Neural progenitor cell (in vitro differentiated cells): ENCODE measurements at places on chromosomes 6 and 20.

- no peak for DNase-seq
These were observed 58.3 kb downstream of the IPCEF1 start for GRCh38 chr6:154298297-154298696.

DNA sequence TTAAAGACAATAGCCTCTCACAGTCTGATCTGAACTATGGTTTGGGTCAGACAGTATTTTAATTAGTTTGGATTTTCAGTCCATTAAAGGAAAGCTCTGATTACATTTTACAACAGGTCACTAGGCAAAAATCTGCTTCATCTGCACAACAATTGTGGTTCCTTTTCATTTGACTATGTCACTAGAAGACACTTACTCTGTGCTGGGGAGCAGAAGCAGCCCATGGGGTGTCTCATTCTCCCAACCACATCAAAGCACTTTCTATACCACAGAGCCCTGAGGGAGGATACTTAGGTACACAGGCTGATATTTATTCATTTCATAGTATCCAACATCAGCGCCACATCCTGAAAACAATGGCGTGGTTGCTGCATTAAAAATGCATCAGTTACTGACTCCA lies 36.6 kb upstream of the HDAC2 start:
- no peak for DNase-seq

DNA sequence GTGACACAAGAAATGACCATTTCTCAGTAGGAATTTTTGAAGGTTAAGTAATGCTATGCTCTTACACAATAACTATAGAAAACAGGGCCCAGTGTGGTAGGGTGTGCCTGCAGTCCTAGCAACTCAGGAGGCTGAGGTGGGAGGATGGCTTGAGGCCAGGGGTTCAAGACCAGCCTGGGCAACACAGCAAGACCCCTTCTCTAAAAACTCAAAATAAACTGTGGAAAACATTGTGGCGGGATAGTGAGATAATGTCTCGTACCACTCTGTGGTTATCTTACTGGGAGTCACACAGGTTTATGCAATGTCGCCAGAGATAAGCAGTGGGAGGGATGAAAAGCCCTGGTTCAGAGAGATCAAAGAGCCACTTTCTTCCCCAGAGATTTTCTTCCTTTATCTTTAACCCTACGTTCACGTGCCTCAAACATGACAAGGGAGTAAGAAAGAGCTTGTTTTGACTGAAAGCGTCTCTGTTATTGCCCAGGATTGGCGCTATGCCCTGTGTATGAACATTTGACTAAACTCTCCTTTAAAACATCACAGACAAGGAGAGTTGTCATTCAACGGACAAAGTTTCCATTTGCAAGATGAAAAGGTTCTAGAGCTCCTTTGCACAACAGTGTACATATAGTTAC lies 13.9 kb downstream of the GCM1 start:
- no peak for DNase-seq

- DNase-seq = no peak
These were observed 506.2 kb upstream of the SLC35B3 start for GRCh38 chr6:8941577-8941976.

DNA sequence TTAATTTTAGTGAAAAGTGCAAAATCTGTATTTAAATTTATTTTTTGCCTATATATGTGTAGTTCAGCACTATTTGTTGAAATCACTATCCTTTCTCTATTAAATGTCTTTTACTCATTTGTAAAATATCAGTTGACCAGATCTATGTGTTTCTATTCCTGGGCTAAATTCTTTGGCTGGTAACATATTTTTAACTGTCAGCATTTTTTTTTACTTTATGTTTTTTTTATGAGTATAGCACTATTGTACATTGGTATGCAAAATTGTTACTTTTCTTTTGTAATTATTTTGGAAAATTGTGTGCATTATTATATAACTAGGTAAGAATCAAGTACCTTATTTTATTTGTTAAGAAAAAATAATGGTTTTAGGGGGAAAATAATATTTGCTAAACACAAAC lies 582.8 kb upstream of the ADGRB3 start:
- DNase-seq = no peak

DNA sequence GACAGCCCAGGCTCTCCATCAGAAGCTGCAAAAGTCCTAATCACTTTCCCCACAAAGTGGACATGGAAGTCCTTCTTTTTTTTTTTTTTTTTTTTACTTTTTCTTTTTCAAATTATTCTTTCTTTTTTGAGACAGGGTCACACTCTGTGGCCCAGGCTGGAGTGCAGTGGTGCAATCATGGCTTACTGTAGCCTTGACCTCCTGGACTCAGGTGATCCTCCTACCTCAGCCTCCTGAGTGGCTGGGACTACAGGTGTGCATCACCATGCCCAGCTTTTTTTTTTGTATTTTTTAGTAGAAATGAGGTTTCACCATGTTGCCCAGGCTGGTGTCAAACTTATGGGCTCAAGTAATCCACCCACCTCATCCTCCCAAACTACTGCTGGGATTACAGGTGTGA lies 29.0 kb upstream of the AKIRIN2 start:
- no peak for DNase-seq

GRCh38 chr20:34525709-34526416 lies 9.6 kb downstream of the DYNLRB1 start:
- no peak for DNase-seq

GRCh38 chr6:127951172-127951917 lies 50.5 kb upstream of the THEMIS start:
- no peak for DNase-seq

DNA sequence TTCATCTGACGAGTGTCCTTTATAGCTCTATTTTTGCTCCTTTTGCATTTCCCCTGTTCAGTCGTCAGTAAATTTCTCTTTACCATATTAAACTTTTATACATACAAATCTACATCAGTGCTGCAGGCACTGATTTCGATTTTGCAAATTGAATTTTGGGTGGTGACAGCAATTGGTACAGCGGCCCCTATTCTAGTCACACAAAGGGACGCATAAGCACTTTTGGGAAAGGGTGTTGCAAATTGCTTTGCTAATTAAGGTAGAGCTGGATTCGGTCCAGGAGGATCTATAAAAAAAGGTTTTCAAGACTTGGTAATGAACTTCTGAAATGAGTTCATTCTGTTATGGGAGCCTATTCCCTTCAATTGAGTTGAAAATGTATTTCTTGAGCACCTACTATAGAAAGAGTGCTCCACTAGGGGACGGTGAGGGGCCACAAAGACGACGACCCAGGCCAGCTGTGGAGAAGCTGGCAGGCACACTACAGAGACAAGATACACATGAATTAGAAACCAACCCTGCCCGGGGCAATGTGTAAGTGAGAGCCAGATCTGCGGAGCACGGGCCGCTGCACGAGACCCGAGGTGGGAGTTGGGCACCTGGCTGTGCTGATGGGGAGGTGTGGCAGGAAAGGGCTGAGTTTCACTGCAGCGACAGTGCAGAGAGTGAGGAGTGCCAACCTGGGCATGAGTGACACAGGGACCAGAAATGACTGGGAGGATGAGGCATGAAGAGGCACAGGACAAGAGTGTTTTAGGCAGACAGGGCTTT lies 5.4 kb downstream of the UQCC2 start:
- DNase-seq = no peak
